ENCODE measurements at places on chromosomes 4 and X.

DNA sequence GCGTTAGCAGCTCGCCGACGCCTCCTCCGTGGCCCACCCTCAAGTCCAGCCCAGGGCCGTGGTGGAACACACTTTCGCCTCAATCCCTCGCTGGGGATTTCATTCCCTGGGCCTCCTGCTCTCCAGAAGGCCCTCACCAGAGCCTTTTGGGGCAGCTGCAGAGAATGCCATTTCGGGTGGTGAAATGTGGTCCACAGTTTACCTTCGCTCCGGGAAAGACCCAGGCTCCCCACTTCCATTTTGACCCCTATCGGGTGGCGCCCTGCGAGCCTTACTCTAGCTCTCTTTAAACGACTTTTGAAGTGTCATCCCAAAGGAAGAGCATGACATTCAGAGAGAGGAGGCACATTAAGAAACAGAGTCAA, 496 bp downstream of the SH2D1A start:
- no peak for DNase-seq

- DNase-seq: no peak
Measured at GRCh38 chr4:76309939-76310550, 3.5 kb downstream of the STBD1 start.

- DNase-seq: no peak
Measured at GRCh38 chr4:38815885-38816782, 11.5 kb upstream of the TLR1 start.

DNA sequence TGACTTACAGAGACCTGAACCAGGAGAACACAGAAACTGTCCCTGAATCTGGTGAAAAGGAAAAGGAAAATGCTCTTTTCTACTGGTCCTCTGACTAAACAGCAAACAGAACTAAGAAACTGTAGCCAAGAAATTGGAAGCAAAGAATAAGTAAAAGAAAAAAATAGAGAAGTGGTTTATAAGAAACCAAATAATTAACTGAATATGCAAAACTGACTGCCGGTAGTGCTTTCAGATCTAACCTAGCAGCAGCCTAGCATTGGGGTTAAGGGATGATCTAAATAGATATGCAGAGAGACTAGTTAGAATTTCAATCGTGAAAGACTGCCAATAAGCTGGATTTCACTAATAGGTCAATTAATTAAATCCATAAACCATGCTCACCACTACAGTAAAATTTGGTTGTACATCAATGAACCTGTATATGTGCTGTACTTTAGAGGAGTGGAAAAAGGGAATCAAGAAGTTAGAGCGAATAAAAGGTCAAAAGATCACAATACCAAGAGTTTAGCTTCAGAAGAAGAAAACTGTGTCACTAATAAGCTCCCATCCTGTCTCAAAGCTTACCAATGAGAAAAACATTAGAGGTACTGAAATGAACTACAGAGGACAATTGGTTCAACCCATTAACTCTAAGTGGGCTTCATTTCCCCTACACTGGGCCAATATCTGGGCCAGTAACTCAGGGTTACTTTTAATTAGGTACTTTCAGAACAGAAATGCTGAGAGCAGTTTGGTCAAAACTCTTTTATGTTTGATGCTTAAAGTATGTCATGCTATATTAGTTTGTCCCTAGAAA, 53.6 kb downstream of the KLHL13 start:
- no peak for DNase-seq

GRCh38 chrX:14798805-14799397, 74.0 kb downstream of the FANCB start:
- DNase-seq: no peak

Data from NCI-H526 treated with DMSO at 0.1 percent for 48 hours (cell line).